ENCODE measurements at places on chromosomes 16 and 17.
A peak's percentile ranks its signal among the peaks of the same experiment; 100 is the strongest.

DNA sequence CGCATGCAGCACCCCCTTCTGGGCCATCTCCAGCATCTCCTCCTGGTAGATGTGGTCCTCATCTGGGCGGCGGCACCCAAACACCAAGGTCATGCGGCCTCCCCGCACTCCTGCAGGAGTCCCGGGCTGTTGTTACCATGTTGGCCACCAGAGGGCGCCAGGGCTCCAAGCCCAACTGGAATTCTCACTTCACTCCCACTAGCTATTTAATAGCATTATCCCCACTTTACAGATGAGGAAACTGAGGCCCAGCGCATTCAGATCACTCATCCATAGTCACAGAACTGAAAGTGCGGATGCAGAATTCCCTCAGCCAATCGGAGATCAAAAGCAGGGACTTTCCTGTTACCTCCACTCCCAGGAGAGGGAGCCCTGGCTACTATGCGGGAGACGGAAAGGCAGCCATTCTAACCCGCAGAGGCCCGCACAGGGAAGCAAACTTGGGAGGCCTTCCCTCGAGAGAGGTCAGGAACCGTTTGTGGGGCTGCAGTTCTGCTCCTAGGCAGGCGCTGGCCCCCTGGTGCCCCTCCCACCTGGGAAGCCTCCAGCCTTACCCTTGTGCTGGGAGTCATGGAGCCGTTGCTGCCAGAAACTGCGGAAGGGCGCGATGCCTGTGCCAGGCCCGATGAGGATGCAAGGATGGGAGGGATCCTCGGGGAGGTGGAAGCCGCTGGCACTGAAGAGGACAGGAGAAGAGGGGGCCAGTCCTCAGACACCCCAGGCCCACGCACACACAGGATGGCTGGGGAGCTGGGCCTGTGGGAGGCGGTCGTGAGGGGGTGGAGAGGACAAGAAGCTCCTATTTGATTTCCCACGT, 40.1 kb downstream of the NOS2 start:
- DNase-seq, result no peak

GRCh38 chr17:21467739-21468490, 91.8 kb downstream of the KCNJ12 start:
- no peak for DNase-seq

- no peak for DNase-seq
Measured at GRCh38 chr17:57027852-57028251, 49.9 kb downstream of the SCPEP1 start.

DNA sequence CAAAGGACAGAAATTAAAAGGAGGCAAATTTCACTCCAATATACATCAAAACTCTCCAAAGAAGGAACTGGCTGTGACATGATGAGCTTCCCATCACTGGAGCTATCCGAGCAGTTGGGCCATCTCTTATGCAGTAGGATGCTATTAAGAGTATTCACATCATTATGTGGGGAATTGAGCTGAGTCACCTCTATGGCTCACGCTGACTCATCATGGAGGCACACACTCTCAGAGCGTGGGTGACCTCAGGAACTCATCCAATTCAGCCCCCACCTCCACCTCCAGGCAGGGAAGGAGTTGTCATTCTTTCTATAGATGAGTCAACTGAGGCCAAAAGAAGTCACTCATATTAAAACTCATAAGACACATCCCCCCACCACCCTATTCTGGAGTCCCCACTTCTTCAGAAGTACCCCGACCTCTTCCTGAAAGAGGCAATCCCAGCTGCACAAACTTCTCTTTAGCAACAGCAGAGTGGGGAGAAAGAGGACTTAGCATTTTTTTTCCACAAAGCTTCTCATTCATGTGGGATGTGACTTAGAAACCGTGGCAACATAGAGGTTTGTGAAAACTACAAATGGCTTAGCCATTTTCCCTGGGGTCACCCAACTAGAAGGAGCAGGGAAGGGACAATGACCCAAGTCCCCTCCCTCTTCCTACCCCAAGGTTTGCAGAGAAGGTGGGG, 32.5 kb downstream of the ABCC12 start:
- peak; percentile 82 for DNase-seq

DNA sequence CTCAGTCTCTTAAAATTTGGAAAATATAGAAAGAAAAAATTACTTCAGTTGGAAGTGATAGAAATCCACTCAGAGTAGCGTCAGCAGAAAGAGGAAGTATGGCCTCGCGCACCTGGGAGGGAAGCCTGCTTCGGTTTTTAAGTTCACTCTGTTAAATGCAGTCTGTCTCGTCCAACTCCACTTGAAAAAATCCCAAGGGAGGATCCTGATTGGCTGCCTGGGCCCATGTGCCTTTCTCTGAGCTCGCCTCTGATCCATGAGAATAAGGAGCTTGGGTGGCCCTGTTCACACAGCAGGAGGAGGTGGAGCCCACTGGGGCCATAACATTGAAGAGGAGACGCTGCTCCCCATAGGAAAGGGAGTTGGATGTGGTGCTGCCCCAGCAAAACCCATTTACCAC, 40.7 kb downstream of the DNAJA2 start:
- no peak for DNase-seq

- DNase-seq, result no peak
Measured at GRCh38 chr17:47785538-47786123, 36.0 kb downstream of the OSBPL7 start.

DNA sequence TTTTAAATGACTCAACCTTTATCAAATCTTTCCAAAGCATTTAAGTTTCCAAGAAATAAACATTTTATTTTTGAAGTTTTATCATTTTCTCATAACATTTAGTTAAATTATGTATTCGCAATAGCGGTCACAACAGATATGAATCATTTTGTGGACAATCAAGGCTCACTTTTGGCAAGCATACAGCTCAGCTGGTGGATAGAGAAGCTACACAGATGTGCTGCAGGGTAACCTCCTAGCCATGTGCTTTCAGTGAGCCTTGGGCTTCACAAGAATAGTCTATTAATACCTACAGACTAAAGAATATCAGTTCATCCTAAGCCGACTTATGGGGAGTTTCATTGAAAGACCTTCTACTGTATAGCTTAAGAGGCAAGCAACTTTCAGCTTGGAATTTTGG, 144.8 kb downstream of the MRTFB start:
- no peak for DNase-seq

DNA sequence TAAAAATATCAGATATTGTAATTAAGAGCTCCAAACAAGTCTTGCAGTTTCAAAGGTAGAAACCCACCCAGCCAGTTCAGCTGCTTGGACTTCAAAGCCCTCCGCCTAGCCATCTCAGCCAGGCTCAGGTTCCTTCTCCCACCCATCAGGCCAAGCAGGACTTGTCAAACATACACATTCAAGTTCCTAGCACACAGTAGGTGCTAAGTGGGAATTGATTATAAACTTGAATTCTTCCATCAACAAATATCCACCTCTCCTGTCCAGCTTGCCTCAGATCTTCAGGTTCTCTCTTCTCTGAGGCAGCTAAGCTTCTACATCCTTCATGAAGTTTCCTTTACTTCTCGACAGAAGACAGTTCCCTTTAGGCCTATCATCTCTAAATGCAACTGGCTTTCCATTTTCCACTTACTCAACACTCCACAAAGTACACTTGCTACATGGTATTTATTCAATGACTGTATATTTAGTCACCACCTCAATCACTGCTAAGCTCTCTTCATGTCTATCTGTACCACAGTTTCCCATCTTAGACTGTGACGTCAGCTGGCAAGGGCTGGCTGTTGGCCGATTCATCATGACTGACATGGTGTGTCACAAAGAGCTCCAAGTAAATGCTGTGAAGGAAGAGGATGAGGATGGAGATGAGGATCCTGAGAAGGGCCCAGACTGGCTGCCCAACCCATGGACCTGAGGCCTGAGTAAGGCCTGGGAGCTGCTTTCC, 13.3 kb upstream of the COG7 start:
- DNase-seq, result no peak

DNA sequence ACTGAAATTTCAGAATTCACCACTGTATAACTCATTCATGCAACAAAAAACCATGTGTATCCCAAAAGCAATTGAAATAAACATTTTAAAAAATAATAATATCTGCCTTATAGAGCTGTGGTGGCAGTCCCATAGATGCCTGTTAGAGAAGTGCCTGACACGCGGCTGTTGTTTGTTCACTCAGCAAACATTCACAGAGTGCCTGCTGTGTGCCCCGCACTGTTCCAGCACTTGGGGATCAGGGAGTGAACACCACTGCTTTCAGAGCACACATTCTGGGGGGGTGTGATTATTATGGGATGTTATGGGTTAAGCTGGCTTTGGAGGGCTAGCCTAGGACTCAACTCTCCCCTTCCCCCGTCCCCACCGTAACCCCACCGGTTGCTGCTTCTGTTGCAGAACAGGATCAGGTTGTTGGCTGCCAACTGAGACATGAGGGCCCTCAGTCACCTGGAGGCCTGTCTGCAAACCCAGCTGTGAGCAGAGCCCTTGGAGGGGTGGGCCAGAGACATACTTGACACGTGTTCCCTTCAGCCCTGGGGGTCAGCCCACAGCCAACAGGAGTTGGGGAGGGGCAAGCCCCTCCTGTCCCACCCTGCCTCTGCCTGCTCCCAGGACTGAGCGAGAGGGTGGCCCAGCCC, 103.3 kb upstream of the CIBAR2 start:
- no peak for DNase-seq

All from retinal pigment epithelial cell (primary cell).